Astrocyte of the hippocampus (primary cell): ENCODE measurements at places on chromosomes 1 and 21.

DNA sequence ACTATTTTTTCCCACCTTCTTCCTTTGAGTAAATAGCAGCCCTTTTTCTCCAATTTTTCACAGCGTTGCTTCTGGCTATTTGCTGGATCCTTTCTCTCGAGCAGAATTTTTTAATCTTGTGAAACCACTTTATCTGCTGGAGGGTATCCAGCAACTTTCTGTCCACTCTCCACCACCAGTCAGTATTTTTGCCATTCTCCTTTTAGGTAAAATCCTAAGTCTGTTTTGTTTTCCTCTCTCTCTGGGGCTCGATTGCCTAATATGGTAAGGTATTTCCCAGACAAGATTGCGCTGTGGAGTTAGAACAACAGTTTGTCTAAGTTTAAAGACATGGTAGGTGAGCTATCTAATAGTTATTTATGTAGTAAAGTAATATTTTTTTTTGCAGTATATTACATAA lies 156.9 kb downstream of the PPP1R12B start:
- peak; percentile 83 for DNase-seq

GRCh38 chr1:7478809-7479499 lies 292.1 kb upstream of the VAMP3 start:
- DNase-seq = peak; percentile 40

DNA sequence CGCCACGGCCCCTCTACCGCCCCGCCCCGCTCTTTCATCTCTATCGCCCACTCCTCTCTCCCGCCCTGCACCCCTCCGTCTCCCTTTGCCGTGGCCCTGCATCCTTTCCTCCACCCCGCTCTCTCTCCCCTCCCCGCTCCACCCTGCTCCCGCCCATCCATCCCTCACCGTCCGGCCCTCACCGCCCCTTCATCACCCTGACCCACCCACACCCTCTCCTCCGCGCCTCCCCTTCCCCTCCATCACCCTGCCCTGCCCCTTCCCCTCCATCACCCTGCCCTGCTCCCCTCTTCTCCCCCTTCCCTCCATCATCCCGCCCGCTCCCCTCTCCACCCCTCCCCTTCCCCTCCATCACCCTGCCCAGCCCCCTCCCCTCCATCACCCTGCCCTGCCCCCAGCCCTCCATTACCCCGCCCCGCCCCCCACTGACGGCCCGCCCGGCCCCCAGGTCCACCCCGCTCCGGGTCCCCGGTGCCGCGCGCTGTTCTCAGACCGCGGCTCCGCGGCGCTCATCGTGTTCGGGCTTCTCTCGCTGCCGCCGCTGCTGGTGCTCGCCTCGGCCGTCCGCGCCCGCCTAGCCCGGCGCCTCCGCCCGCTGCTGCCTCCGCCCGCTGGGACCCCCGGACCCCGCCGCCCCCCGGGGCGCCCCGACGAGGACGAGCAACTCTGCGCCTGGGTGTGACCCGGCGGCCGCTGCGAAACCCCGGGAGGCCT lies 6.2 kb upstream of the ANKRD65 start:
- DNase-seq = peak; percentile 52

- peak; percentile 66 for DNase-seq
These were observed 22.0 kb downstream of the THAP3 start for GRCh38 chr1:6646499-6647148.

- DNase-seq = no peak
These were observed 6.0 kb upstream of the LIN28A start for GRCh38 chr1:26404641-26405040.

- no peak for DNase-seq
These were observed 181.3 kb downstream of the ETS2 start for GRCh38 chr21:38986806-38987632.

- DNase-seq = no peak
These were observed 803 bp upstream of the B4GALT2 start for GRCh38 chr1:43978264-43978550.

GRCh38 chr21:23026878-23027277 lies 2028.7 kb downstream of the NCAM2 start:
- no peak for DNase-seq

GRCh38 chr1:162422662-162423375 lies 10.9 kb upstream of the SH2D1B start:
- no peak for DNase-seq

- no peak for DNase-seq
These were observed 14.9 kb downstream of the PDIK1L start for GRCh38 chr1:26126321-26127084.

DNA sequence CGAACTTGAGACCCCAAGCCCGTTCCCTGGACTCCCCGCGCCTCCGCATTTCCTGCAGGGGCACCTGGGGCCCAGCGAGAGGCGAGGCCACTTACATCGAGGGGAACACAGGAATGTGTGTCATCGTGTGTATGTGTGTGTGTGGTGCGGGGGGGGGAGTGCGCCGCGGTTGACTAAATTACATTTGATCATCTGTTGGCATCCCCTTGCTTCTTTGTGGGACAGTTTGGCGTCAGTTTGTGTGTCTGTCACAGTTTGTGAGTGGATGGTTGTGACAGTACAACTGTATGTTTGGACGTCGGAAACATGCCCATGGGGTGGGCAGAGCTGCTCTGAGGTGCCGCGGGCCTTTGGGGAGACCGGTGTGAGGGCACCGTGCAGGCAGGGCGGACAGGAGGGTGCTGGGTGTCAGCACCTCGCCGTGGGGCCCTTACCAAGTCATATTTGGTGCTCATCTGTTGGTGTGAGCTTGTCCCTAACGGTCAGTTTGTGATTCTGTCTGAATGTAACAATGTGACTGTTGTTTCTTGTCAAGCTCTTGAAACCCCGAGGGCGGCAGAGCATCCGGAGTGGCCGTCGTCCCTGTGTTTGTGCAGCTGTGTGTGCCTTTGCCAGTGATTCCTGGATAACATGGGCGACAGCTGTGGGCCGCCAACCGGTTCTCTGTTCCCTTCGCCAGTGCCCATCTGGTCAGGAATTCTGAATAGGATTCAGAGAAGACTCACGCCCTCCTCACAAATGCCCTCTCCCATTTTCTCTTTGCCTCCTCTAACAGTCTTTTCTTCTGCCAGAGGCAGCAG lies 899 bp downstream of the OPRD1 start:
- DNase-seq = no peak

- DNase-seq = no peak
These were observed 164.5 kb downstream of the TOMM20 start for GRCh38 chr1:234963904-234964702.

DNA sequence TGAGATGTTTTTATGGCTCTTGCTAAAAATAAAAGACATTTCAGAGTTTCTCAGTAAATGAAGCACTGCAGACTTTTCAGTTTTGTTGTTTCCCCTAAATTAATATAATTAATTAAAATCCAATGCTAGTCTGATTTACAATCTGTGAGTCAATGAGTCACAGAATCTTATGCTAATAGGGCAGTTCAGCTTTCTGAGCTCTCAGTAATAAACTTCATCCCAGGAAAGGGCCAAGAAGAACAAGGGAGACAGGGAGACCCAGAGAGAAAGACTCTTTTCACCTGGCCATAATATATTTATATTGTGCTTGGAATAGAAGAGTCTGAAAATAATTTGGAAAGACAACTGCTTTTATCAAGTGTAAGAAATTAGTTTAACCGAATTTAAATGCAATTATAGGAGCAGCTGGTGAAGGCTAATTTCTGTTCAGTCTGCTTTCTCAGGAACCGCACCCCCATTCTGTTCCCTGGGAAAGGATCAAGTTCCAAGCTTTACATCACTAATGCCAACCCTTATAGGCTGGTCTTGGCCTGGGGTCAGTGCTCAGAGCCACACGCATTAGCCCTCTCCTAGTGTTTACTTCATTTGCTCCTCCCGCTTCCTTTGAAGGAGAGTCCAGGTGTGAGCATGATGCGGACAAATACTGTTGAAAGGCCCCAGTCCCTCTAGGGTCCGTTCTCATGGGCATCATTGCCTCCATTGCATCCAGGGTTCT lies 145.6 kb downstream of the ZBTB18 start:
- no peak for DNase-seq

- no peak for DNase-seq
These were observed 35.6 kb downstream of the IL23R start for GRCh38 chr1:67201891-67202290.

DNA sequence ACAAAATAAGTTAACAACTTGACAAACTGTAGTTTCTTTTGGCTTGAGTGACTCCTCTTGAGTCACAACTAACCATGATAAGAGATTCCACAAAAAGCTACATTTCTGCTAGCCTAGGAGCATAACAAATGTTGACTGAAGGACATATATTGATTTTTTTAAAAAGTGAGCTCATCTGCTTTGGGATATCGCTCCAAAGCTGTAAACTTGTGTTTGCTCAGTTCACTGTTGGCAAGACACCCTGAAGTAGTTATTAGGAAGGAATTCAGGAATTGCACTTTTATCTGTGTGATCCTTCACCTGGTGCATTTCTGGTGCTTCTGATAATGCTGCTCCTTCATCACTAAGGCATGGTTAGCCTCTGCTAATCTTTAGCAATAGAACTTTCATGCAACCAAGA lies 23.7 kb downstream of the RWDD3 start:
- DNase-seq = peak; percentile 22

- no peak for DNase-seq
These were observed 4.2 kb downstream of the SPSB1 start for GRCh38 chr1:9296850-9297249.

DNA sequence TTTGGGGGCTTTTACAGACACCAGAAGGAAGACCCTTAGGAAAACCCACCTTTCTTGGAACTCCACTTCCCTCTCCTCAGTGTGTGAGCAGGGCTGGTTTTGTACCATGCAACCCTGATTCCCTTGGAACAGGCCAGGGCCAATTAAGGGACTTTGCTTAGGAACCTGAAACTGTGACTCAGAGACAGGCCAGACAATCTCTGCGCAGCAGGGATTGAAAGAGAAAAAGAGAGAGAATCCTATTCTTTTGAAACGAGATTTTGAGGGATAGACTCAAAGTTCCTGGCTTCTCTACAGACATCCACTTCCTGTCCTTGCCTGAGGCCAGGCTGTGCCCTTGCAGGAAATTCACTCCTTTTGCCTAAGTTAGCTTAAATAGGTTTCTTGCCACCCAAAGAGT lies 23.1 kb upstream of the C1orf198 start:
- DNase-seq = peak; percentile 33

DNA sequence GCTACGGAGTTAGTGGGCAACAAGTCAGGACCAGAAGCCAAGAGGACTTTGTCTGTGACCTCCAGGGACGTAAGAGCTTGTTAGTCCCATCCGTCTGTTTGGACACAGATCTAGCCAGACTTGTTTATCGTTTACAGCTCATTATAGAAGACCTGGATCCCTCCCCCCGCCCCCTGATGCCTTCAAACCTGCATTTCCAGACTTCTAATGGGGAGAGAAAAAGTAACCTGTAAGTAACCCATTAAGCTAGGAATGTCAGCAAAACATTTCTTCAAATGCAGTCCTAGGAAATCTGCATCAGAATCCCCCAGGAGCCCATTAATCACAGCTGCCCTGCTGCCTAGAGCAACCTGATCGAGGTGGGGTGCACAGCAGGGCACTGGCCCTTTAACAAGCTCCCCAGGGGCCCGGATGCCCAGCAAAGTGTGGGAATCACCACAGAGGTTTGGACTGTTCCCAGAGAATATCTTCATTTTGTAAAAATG lies 1.4 kb upstream of the MAD2L2 start:
- no peak for DNase-seq

- DNase-seq = peak; percentile 20
These were observed 554.1 kb upstream of the OLFM3 start for GRCh38 chr1:102550729-102551384.

DNA sequence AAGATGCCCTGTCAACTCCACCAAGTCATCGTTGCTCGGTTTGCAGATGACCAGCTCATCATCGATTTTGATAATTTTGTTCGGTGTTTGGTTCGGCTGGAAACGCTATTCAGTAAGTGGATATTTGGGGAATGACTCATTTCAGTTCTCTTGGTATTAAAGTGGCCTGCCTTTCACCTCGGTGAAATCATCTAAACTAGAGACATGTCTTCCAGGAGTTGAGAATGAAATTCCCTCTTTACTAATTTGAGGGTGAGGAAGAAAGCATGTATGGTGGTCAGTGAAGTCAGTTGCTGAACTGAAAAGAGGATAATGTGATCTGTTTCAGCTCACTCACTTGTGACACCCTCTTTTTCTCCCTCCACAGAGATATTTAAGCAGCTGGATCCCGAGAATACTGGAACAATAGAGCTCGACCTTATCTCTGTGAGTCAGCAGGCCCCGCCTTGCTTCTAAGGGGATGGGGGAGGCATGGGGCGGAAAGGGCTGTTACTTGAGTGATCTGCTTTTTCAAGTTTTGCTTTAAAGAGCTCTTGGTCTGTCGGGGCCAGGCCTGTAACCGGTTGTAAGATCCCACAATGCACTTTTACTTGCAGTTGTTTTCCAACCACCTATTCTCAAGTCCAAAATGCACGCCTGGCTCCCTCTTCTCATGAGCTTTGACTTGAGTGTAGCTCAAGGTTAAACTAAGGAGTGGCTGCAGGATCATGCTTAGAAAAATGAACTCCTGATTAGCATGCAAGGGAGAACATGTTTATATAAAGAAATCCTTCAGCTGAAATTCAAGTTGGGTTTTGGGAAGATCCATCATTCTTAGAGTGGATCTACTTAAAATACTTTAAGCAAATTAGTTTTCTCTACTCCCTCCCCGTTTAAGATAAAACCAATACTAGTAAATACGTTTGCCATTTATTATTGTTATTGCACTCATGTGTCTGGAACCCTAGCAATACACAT lies 59.8 kb downstream of the CAPN2 start:
- peak; percentile 90 for DNase-seq

- DNase-seq = no peak
These were observed 81.6 kb downstream of the HHIPL2 start for GRCh38 chr1:222466150-222466865.

GRCh38 chr1:34858901-34859445 lies 576 bp downstream of the SMIM12 start:
- DNase-seq = peak; percentile 56

DNA sequence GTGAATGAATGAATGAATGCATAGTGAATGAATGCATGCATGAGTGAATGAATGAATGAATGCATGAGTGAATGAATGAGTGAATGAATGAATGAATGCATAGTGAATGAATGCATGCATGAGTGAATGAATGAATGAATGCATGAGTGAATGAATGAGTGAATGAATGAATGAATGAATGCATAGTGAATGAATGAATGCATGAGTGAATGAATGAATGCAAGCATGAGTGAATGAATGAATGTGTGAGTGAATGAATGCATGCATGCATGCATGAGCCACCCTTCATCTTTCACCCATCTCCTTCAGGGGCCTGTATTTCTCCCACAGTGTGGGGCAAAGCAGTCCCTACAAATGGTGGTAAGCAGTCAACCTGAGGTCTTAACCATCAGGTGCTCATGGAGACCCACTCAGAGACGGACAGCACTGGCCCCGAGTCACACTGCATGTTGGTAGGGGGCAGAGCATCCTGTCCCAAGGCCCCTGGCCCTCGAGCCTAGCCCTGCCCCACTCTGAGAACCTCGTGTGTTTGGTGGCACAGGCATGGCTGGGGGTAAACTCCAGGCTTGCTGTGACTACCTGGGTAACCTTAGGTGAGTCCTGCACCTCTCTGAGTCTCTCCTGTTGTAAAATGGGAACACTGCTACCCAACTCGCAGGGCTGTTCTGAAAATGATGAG lies 28.0 kb upstream of the PAX7 start:
- DNase-seq = no peak

DNA sequence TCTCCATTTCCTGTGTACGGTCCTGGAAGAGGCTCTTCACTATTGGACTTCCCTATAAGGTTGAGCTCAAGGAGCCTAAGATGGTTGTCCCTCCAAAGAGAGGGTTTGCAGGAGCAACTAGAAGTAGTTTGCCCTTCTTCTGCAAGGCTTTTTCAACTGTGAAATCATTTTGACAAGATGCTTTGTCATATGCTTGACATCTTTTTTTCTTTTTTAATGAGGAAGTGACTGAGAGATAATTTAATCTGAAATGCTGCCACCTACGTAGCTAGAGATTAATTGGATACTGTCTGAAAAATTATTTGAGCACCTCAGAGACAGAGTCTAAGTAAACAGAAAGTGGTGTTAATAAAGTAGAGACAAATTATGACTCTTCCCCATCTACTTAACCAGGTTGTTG lies 97.0 kb downstream of the CHRM3 start:
- DNase-seq = no peak
